PC-3 (cell line): ENCODE measurements at places on chromosomes 5 and 9.
A peak's percentile ranks its signal among the peaks of the same experiment; 100 is the strongest.

DNA sequence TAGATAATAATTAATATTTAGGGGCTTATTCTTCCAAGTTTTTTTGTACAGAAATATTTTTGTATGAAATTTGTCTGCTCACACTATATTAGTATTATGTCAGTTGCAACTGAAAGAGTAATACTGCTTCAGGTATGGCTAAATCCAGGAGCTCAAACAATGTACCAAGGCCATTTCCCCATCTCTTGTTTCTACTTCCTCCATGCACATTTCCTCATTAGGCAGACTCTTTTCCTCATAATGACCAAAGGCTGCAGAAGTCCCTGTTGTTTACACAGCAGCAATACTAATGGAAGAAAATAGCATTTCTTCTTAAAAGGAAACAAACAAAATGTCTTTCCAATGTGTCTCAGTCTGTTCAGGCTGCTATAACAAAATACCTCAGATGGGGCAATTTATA lies 9.2 kb upstream of the OTULINL start:
- no peak for DNase-seq

- DNase-seq, result no peak
These were observed 18.0 kb downstream of the AMBP start for GRCh38 chr9:114060070-114060469.

DNA sequence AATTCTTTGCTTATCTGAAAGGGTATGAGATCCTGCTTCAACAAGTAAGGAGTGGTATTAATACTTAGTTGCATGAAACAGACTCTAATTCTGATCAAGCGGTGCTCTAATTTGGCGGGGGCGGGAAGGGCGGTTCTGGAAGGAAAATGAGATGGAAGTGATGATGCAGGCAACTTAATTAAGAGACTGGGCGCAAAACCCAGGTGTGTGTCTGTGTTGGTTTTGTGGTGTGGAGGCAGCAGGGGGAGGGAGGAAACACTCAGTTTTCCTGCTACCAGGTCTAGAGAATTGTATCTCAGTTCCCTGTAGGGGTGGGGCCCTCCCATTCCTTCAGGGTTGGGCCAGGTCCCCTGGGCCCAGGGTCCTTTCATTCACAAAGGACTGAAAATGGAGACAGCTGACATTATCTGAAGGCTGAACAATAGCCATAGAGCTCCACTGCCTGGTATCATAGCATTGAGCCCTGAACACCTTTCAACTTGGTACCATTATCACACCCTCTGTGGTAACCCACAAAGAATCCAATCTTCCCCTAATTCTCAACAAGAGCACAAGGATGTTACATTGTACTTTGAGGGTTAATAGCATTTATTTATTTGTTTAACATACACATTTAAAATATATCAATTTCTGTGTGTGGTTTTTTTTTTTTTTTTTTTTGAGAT lies 17.2 kb upstream of the C5orf47 start:
- no peak for DNase-seq

DNA sequence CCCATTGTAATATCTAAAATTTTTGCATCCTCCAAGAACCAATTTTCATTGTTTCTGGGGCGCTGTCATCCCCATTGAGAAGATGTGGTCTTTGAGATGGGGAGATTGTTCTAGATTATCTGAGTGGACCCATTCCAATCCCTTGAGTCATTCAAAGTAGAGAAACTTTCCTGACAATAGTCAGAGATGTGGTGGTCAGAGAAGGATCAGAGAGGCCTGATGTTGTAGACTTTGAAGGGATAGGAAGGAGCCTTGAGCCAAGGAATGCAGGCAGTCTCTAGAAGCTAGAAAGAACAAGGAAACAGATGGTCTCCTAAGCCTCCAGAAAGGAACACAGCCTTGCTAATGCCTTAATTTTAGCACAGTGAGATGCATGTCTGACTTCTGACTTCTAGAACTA lies 80.4 kb downstream of the TEK start:
- no peak for DNase-seq

- DNase-seq, result no peak
These were observed 21.4 kb downstream of the GLRA1 start for GRCh38 chr5:151903243-151903653.

DNA sequence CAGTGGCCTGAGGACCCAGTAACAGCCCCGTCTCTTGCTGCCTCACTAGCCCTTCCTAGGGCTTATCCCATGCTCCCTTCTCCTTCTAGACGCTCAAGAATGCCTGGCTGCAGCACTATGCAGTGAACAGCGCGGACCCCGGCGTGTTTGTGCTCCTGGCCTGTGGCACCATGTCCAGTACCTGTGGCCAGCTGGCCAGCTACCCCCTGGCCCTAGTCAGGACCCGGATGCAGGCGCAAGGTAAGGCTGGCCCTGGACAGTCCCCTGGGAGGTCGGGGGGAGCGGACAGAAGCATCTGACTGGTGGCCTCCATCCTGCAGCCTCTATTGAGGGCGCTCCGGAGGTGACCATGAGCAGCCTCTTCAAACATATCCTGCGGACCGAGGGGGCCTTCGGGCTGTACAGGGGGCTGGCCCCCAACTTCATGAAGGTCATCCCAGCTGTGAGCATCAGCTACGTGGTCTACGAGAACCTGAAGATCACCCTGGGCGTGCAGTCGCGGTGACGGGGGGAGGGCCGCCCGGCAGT lies 20.5 kb downstream of the PTGES2 start:
- DNase-seq, result no peak

DNA sequence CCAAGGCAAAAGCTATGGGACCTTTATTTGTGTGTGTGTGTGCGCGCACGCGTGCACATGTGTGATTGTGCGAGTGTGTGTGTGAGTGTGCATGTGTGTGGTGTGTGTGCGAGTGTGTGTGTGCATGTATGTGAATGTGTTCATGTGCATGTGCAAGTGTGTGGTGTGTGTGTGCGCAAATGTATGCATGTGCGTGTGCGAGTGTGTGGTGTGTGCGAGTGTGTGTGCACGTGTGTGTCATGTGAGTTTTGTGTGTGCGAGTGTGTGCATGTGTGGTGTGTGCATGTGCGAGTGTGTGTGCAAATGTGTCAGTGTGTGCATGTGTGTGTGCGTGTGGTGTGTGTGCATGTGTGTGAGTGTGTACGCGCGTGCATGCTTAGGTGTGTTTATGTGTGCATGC lies 11.1 kb upstream of the GLT6D1 start:
- DNase-seq, result no peak

GRCh38 chr5:96664669-96665068 lies 2.5 kb downstream of the CAST start:
- DNase-seq, result no peak

GRCh38 chr5:154543380-154543779 lies 65.4 kb upstream of the HAND1 start:
- DNase-seq, result no peak

DNA sequence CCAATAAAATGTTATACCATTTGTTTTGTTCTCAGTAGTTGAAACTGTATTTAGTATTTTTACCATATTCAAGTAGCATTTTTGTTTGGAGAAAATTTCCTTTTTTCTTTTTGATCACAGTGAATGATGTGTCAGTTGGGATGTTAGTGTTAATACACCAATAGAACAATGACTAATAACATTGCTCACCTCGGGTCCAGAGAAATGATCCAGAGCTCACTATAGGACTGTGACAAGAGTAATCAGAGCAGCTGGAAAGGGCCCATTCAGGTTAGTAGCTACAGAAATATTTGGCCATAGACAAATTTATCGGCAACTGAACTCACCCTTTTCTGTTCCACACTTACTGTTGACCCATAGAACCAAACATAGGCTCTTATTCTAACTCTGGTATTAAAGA lies 989.2 kb downstream of the TLE4 start:
- peak; percentile 23 for DNase-seq

DNA sequence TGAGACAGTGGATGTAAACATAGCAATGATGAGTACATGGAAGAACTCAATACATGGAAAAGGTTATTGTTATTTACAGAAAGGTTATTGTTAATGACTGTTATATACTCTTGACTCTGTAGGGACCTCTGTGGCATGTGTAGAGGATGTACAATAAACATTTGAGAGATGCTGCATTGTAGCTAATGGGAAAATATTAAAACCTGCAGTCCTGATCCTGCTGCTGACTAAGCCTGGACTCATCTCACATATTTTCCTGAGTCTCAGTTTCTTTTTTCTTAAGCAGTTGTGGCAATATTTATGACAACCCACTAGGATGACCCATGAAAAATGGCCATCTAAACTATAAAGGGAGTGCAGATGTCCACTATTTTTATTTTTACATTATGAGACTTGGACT lies 75.4 kb downstream of the DOCK2 start:
- DNase-seq, result no peak

DNA sequence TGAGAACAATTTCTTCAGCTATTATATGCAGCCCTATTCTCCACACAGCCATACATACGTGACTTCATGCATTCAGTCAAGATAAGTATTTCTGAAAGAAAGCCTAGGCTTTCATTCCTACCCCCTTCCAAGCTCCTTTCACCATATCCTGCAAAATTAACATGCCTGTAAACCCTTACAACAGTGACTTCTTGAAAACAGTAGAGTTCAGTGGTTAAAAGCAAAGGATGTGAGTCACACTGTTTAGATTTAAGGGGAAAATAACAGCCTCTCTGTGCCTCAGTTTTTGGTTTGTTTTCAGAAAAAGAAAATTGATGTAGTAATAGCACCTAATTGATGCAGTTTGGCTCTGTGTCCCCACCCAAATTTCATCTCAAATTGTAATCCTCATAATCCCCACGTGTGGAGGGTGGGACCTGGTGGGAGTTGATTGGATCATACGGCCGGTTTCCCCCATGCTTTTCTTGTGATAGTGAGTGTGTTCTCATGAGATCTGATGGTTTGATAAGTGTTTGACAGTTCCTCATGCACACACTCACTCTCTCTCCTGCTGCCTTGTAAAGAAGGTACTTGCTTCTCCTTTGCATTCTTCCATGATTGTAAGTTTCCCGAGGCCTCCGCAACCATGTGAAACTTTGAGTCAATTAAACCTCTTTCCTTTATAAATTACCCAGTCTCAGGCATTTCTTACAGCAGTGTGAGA lies 264.8 kb downstream of the CETN3 start:
- peak; percentile 61 for DNase-seq

DNA sequence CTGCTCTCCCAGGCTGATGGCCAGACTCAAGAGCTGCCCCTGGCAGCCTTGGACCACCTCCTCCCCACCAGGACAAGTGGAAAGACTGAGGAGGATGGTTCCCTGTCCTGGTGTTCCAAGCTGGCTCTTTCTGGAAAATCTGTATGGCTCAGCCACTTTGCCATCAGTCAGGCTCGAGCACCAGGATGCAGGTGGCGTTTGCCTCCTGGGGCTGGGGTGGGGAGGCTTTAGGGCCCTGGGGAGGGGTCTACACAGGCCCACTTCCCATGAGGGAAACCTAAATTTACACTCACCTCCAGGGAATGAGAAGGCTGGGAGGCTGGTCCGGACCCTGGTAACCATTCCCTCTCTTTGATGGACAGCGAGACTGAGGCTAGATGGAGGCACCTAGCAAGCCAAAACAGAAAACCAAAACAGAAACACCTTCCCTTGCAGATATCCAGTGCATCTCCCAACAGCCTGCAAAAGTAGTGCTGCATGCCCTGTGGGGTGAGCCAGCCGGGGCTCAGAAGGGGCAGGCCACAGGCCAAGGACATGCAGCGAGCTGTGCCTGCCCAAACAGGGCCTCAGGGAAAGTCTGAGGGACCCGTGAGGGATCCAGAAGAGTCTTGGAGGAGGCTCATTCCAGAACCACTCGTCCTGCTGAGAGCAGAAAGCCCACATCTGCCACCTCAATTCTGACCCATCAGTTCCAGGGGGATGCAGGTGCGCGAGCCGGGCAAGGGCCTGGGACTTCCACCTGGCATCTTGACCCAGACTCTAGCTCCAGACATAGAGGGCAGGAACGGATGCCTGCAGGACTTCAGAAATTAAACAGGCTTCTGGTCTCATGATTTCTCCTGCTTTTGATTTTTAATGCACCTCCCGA lies 5.4 kb upstream of the CSF2 start:
- no peak for DNase-seq

DNA sequence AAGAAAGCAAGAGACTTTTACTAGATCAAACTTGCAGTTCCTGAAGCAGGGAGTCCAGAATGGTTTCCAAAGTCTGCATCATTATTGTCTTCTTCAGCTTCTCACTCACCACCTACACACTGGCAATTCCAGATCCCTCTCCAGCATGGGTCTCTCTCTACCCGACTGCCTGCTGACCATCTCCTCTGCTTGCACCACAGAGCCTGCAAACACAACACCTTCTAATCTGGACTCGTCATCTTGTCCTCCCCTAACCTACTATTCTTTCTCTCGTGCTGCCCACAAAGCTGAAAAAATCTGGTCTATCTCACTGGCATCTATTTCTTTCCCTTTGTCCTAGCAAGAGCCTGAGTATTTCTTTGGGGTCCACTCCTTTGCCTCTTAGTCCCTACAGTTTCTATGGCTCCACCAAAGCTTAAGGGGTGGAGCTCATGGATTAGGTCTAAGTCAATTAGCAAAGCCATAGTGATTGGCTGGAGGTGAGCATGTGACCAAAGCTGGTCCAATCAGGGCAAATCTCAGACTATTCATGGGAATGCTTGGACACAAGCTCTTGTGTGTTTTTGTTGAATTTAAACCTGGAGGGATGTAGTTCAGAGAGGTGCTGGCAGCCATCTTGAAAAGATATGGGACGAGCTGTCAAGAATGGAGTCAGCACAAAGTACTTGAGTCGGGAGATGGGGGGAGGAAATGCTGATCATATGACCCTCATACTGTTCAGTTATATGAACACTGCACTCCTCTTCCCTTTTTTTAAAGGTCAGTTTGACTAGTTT lies 63.5 kb downstream of the GALNT12 start:
- no peak for DNase-seq

DNA sequence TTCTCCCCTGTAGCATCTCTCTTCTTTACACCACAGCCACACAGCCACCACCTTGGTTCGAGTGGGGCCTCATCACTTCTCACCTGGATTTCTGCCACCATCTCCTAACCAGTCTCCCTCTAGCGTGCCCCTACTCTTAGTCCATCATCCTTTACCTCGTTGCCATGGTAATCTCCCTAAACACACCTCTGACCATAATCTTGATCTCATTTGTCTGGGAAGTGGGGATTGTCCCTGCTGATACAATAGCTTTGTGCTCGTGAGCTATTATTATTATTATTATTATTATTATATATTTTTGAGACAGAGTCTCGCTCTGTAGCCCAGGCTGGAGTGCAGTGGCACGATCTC lies 76.5 kb upstream of the HSPA9 start:
- no peak for DNase-seq

DNA sequence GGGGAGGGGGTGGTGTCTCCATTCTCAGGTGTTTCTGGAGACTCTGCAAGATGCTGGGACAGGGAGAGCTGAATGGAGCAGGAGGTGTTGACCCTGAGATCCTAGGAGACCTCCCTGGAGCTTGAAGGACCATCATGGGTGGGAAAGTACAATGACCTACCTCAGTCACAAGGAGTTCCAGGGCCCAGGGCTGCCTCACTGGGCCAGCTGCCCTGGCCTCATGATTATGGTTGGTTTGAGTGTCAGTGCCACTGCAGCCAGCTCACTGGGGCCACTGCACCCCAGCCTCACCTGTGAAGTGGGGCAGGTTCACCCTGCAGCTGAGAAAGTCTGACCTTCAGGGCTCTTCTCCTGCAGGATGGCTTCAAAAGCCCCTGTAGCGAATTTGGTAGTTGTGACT lies 372.5 kb downstream of the IRX2 start:
- no peak for DNase-seq
